ENCODE measurements at places on chromosomes 7 and 10.

DNA sequence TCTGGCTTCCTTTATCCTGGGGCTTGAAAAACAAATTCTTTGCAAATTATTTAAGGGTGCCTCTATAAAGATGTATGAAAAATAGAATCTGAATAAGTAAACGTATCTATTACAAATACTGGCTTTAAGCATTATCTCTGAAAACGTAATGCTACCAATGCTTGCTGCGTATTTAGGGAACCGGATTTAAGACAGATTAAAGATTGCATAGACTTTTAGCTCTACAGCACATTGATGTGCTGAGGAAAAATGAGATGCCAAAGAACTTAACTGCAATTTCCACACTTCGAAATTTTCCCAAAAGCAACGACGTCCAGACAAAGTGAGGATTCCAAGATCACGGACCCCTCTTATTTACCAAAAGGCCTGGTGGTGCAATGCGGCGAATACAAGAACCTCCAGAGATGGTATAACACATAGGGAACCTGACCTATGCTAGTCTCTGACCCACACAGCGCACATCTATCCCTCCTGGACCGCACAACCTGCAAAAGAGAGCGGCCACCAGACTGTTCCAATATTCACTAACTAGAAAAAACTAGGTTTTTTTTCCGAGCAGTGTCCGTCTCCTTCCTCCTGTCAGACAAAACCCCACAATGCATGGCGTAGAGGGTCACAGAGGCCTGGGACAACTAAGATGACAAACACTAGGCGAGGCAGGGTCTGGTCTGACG lies 34.3 kb upstream of the PHF14 start:
- DNase-seq: no peak

DNA sequence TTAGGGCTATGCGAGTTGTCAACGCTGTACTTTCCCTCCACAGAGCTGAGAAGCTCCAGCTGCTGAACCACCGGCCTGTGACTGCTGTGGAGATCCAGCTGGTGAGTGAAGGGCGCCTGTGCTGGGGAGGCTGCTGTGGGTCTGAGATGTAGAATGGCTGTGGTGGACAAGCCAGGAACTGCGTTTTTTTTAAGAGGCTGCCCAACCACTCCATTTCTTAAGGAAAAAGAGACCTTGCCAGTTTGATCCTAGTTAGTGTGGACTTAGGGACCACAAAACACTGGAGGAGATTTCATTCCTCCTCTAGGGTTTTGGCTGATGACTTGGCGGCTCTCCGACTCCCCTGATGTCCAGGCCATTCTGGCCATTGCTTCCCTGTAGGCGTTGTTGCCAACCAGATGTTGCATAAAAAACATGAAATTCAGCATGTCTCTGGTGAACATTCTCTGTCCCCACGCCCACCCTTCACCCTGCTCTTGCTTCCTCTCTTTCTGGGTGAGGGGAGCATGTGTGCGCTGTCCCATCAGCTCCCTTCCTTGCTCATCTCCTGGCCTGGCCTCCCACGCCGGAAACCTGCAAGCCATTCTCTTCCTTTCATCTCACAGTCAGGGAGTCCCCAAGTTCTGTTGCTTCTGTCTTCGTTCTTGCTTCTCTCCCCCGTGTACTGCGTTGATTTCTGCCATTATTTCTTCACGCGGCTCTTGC lies 30.9 kb downstream of the CRCP start:
- DNase-seq: no peak

DNA sequence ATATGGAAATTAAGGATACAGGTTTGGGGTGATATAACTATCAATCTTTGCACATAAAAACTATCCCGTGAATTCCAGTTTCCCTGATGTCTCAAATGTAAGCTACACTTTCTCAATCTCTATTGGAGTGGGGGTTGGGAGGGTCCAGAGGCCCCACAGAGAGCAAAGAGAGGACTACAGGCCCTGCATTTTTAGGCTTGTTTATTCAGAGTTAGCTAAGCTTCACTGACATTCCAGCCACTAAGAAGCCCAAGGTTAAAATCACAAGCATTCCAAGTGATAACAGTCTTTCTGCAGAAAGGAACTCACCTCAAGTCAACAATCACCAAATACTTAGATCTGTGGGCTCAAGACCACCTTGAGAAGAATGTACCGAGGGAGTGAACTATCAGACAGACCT lies 31.6 kb upstream of the LAMB1 start:
- DNase-seq: no peak

- no peak for DNase-seq
These were observed 856.3 kb downstream of the XPNPEP1 start for GRCh38 chr10:109067031-109067430.

DNA sequence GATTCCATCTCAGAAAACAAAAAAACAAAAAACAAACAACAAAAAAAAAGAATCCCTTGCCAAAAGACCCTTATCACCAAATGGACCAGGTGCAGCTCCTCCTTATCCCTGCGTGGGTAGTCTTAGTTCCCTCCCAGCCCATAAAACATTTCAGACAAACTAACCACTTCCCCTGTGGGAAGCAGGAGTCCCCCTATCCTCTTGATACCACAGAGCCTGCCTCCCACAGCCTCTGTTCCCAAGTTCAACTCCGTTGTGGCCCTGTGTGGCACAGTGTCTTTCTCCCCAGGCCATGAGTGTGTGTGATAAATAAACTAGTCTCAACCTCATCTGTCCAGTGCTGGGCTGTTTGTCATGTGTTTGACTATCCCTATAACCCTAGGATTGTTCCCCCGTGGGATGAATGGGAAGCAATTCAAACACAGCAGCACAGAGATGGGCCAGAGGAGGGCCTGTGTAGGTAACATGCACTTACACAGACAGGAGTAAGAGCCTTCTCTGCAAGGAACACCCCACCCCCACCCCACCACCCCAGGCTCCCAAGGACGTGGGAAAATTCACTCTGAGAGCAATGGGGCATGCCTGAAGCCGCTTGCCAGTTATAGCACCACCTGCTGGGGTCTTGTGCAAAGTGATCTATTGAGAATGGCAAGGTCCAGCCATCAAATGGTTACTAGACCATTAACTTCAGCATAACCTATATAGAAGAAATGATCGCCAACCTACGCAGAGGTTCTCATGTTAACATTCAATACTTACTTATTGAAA lies 147.1 kb upstream of the GHITM start:
- DNase-seq: peak; percentile 25

GRCh38 chr10:103929381-103929921 lies 11.5 kb upstream of the STN1 start:
- no peak for DNase-seq

DNA sequence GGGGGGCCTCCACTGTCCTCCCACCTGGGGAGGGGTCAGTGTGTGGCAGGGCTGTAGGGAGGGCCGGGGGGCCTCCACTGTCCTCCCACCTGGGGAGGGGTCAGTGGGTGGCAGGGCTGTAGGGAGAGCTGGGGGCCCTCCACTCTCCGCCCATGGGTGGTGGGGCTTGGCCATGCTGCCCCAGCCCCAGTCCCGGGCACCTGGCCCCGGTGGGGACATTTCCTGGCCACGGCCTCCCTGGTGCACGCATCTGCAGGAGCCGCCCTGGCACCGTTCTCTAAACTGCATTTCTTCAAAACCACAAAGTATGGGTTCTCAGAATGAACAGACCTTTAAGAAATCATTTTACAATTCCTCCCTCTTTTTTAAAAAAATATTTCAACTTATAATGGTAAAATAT lies 89.3 kb upstream of the PDGFA start:
- DNase-seq: no peak

- DNase-seq: no peak
These were observed 36.0 kb upstream of the GLI3 start for GRCh38 chr7:42272793-42273665.

GRCh38 chr7:68394131-68394530 lies 1204.1 kb upstream of the AUTS2 start:
- DNase-seq: no peak

DNA sequence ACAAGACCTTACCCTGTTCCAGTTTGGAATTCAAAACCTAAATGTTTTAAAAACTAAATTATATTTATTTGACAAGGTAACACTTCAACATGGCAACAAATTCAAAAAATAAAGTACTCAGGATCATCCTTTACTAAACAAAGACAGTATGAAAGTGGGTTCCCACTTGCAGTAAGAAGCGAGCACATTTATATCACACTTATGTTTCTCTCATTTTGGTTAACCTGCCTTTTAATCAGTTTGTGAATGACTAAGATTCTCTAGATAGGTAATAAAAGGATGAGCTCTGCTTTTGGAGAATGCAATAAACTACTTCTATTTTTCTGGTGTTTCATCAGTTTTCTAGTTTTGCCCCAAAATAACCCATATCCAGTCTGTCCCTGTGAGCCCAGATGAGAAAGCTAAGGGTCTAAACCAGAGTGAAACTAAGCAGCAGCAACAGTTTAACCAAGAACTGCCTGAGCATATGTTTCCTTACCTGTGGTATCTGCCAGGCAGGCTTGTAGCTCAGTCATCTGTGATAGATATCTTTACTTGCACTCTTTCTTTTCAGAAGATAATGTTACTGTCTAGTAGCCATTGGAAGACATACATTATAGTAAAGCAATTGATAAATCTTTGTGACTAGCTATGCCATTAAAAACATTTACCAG lies 64.1 kb downstream of the ABLIM1 start:
- DNase-seq: no peak

GRCh38 chr10:99357691-99358090 lies 28.5 kb downstream of the CNNM1 start:
- no peak for DNase-seq

- DNase-seq: no peak
These were observed 10.3 kb downstream of the MICALL2 start for GRCh38 chr7:1448958-1449357.

- DNase-seq: peak; percentile 1
These were observed 190.6 kb downstream of the PTPN20 start for GRCh38 chr10:47101807-47102206.

GRCh38 chr10:83176901-83177300 lies 962.4 kb upstream of the GHITM start:
- no peak for DNase-seq

GRCh38 chr7:2437537-2438148 lies 34.2 kb downstream of the CHST12 start:
- no peak for DNase-seq

- no peak for DNase-seq
These were observed 80.2 kb downstream of the PRTFDC1 start for GRCh38 chr10:24872049-24872789.

DNA sequence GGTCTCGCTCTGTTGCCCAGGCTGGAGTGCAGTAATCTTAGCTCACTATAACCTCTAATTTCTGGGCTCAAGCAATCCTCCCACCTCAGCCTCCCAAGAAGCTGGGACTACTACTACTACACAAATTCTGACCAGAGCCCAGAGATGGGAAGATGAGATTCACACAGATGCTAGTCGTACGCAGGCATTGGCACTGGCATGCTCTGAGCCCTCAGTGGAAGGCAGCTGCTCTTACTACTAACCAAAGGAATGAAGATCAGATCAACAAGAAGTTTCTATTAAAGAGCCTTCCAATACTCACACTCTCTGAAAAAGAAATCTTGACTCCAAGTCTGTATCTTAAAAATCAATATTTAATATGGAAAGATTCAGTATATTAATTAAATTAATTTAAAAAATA lies 10.7 kb downstream of the GDF2 start:
- no peak for DNase-seq

- no peak for DNase-seq
These were observed 303.7 kb downstream of the CCDC3 start for GRCh38 chr10:12697764-12698163.

DNA sequence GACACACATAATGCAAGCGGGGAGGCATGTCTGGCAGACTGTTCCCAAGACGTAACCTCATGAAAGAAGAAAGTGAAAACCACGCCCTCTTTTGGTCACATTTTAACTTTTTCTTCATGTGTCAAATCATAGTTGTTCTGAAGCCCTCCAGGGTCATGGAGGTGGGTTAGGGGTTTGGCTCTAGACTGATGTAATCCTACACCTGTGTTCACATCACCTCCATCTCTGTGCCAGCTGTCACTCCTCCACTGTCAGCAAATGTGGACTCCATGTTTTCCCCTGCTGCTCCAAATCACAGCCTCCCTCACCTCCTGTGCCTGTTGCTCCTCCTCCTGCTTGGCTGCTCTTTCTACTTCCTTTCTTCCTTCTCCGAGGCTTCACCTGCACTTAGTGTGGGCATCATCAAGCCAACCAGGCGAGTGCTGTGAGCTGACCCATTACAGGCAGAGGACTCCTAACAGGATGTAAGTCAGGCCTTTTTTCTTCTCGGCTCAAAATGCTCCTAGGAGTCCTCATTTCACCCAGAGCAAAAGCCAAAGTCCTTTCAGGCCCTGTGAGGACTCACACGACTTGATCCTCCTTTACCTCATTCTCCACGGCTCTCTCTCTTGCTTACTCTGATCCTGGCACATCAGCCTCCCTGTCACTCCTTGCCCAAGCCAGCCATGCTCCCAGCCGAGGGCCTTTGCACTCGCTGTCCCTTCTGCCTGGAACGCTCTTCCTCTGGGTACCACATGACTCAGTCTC lies 66.4 kb upstream of the IFRD1 start:
- DNase-seq: no peak

DNA sequence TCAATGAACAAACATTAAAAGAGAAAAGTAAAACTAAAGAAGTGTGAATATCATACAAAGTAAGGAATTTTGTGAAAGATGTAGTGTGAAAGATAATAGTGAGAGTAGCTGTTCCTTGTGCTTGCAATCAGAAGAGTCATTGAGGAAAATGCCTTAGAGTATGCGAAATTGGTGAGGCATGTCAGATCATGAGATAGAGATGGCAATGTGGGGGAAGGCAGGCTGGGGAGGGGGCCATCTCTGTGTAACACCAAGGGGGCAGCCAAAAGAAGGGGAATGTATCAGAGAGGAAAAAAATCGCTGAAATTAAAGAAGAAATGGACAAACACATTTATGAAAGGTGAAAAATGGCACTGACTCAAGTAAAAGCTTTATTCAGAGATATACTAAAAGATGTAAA lies 19.6 kb upstream of the PRKAR2B start:
- no peak for DNase-seq

DNA sequence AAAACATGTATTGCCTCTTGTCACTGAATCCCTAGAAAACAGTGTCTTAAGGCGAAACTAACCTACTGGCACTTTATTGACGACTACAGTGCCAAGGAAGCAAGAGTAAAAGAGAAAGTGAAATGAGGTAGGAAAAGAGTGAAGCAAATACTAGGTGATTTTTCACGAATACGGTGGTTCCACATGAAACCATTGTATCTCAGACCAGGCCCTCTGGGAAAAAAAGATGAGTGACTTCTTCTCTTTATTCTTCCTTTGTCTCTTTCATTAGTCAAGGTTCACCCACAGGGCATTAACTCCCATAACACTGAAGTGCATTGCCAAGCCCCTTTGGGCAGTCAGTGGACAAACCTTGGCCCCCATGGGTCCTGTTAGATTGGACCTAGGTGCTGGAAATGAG lies 16.2 kb upstream of the MACC1 start:
- DNase-seq: no peak

DNA sequence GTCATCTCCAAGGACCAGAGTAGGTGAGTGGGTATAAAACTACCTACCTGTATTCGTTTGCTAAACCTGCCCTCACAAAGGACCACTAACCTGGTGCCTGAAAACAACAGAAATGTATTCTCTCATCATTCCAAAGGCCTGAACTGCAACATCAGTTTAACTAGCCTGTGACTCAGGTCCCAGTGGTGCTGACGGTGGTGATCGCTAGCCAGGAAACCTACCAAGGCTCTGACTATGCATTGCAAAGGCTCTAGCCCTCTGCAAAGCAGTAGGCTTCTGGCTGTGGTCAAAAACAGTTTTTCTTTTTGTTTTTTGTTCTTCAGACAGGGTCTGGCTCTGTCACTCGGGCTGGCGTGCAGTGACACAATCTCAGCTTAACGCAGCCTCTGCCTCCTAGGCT lies 107.5 kb downstream of the NPTX2 start:
- DNase-seq: no peak

Measured in stimulated activated CD4-positive, alpha-beta T cell treated with anti-CD3 and anti-CD28 coated beads, Interleukin-2, amount 100 ng/mL, for 24 hours (primary cell).